ENCODE measurements at places on chromosomes 5 and 9.
A peak's percentile ranks its signal among the peaks of the same experiment; 100 is the strongest.

- DNase-seq, result no peak
Observed at GRCh38 chr5:40790947-40791593, 7.1 kb downstream of the PRKAA1 start.

DNA sequence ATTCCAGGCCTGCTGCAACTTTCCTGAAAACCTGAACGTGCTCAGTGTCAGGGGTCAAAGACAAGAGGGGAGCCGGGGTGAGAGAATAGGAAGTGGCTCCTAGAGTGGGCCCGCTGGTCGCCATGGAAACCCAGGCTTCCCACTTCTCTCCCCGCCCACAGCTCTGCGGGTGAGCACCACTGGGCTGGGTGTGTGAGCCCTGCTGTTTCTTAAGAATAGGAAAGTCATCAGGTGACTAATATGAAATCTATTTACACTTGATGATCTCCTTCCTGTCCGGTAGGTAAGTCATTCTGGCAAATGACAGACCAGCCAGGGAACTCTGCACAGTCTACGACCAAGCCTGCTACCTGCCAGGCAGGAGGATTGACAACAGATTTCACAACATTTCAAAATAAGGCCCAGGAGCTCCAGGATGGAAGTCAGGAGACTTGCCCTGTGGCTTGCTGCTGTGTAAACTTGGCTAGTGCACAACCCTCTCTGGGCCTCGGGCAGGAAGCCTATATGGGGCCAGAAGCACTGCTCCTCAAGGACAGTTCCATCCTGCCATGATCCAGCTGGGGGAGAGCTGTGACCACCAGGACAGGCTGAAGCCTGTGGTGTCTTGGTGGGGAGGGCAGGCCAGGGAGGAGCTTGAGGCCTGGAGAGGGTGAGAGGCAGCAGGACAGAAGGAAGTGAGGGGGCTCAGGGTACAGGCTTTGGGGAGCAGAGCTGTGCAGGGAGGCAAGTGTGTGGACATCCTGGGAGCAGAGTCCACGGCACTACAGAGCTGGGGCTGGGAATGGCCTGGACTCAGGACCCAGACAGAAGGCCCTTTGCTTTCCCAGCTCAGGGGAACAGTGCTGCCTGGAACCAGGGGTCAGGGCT, 60.6 kb downstream of the SHB start:
- DNase-seq, result peak; percentile 83

DNA sequence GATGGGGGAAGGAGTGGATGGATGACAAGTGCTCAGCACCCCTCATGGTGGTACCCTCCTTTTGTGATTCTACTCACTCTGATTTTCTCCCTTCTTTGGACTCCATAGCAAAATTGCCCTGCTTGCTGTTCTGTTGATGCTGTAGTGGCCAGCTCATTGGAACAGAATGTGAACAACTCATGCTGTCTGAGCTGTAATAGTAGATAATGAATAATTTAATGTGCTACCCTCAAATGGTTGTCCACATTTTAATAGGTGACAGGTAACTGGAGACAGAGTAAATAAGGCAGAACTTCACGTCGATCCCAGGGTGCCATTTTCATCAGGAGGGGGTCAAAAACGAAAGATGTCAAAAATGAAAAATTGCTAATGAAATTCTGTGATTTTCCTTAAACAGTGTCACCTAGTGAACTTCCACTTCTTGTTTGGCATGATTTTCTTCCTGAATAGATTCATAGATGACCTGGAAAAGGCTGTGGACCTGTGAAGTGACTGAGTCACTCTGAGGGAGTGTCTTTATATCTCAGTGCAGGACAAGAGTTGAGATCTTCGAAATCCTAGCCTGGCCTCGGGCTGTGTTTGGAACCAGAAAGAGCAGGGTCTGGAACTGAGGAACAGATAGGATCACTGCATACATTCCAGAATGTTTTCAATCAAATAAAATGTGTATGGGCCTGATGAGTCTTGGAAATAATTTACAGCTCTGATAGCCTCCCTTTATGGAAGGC, 270.2 kb downstream of the PSAT1 start:
- DNase-seq, result no peak

GRCh38 chr9:131048332-131048731, 39.4 kb downstream of the LAMC3 start:
- DNase-seq, result no peak

All from stimulated activated CD4-positive, alpha-beta T cell treated with anti-CD3 and anti-CD28 coated beads, Interleukin-1b, Interleukin-23, amount 100 ng/mL, for 48 hours (primary cell).